Natural killer cell treated with Interleukin-12 subunit alpha and Interleukin-12 subunit beta and Interleukin-15 and Interleukin-18, amount 100 ng/mL, for 72 hours (primary cell): ENCODE measurements at places on chromosomes 2 and 18. TPM values are rescaled to one million over a fixed set of nuclear protein-coding genes. Genes with fewer than 3 reads are reported as not detected.

DNA sequence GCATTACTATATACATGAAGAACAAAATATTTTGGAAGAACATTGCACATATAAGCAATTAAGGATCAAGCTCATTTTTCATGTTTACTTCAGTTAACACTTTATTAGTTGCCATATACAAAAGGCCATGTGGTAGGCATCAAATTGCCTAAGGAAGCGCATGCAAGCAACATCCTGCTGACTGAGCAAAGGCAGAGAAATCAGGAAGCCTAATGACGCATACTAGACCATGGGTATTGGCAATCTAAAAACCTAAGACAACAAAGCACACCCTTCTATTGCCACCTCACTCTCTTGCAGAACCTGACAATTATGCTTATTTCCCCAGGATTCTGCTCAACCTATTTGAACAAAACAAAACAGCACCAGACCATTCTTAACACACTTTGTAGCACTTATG lies 171.9 kb downstream of the STK39 start:
- peaks cover 15% of the 10 kb centered on the region for H3K36me3 ChIP-seq
- no peak for DNase-seq
- H3K4me1 ChIP-seq = peaks cover 13% of the 10 kb centered on the region
- no peak overlapping the region for H3K27ac ChIP-seq

- no peaks in the 10 kb centered on the region for H3K4me1 ChIP-seq
- peaks cover 50% of the 10 kb centered on the region for H3K27me3 ChIP-seq
- no peak overlapping the region for H3K27ac ChIP-seq
- no peaks in the 10 kb centered on the region for H3K36me3 ChIP-seq
Measured at GRCh38 chr2:219350710-219351221, 18.2 kb upstream of the RESP18 start.

DNA sequence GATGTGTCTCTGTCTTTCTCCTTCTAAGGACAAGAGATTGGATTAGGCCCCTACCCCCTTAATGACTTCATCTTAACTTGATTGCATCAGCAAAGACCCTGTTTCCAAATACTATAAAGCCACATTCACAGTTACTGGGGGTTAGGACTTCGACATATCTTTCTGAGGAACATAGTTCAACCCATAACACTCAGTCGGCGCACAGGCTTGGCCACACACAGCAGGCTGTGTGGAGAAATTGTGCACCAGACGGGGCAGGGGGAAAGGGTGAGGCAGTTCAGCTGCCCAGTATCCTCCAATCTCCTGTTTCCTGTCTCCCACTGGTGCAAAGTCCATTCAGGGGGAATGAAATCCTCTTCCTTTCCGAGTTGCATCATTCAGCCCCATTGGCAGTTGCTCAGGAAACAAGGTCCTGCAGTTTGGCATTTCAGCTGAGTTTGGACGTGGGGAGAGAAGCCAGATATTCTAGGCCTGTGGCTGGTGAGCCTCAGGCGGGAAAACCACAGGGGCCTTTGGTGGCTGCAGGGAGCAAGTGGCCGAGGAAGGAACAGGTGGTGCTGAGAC lies 9.4 kb upstream of the RAPGEF4 start:
- DNase-seq = no peak
- no peaks in the 10 kb centered on the region for H3K4me1 ChIP-seq
- no peak overlapping the region for H3K4me3 ChIP-seq
- no peak overlapping the region for H3K27ac ChIP-seq

DNA sequence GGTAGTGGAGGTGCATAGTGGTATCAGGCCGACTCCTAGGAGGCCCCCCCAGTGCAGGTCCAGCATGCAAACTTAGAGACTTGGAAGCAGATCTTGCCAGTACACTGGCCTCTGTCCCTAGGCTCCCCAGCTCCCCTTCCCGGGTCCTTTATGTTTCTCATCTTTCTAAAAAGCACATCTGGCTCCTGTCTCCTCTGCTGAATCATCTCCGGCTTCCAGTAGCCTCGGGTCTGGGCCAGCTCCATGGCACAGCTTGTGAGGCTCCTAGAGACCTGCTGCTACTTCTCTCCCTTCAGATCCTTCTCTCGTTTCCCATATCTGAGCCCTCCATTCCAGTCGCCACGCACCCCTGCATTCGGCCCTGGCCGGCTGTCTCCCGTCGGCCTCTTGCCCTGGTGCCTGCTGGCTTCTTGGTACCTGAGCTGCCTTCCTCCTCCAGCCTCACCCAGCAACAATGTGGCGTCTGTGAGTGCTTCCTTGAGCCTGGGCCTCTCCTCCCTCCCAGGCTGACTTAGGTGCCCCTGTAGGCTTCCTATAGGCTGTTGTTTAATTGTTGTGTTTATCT lies 6.6 kb downstream of the TRAF3IP1 start:
- no peaks in the 10 kb centered on the region for H3K27me3 ChIP-seq
- no peak overlapping the region for H3K4me3 ChIP-seq

GRCh38 chr2:186653511-186653910 lies 40.3 kb upstream of the FAM171B start:
- H3K27me3 ChIP-seq = no peaks in the 10 kb centered on the region
- H3K4me1 ChIP-seq = no peaks in the 10 kb centered on the region
- no peak for DNase-seq
- no peak overlapping the region for H3K27ac ChIP-seq
- peaks cover 9% of the 10 kb centered on the region for H3K36me3 ChIP-seq

DNA sequence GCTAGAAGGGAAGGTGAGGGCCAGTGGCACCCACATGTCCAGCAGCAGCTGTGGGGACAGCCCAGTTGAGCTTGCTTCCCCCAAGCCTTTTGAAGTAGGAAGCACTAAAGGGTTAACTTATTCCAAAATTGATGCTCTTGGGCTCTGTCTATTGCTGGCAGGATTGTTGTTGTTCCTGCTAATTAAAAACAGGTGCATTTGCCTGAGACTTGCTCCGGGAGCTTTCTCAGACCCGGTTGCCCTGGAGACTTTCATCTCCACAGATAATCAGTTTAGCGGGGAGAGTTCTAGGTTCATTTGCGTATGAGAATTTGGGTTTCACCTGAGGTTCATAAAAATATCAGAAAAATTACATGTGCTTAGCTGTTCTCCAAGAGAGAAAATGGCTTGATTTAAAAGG lies 277.3 kb downstream of the LRATD1 start:
- no peak overlapping the region for H3K27ac ChIP-seq
- no peak for DNase-seq
- H3K36me3 ChIP-seq = no peaks in the 10 kb centered on the region
- no peaks in the 10 kb centered on the region for H3K27me3 ChIP-seq

DNA sequence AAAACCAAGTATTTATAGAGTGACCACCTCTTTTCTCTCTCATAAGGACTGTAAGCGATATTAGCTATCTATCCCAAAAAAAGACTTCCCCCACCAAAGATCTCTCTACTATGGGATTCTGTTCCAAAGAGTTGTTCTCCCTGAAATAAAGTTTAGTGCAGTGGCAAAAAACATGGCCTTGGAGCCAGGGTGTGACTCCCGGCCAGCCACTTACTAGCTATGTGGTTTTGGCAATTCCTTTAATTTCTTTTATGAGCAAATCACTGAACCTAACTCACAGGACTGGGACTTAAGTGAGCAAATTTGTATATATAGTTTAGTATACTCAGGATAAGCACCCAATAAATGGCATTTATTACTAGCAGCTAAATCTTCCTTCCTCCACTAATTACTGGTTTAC lies 42.6 kb downstream of the SESTD1 start:
- H3K4me3 ChIP-seq = no peak overlapping the region
- H3K27ac ChIP-seq = no peak overlapping the region
- no peaks in the 10 kb centered on the region for H3K27me3 ChIP-seq
- DNase-seq = no peak

- no peak for DNase-seq
- H3K27ac ChIP-seq = no peak overlapping the region
- no peaks in the 10 kb centered on the region for H3K36me3 ChIP-seq
- peaks cover 4% of the 10 kb centered on the region for H3K27me3 ChIP-seq
- no peak overlapping the region for H3K4me3 ChIP-seq
Measured at GRCh38 chr2:151381266-151381665, 23.9 kb downstream of the TNFAIP6 start.

DNA sequence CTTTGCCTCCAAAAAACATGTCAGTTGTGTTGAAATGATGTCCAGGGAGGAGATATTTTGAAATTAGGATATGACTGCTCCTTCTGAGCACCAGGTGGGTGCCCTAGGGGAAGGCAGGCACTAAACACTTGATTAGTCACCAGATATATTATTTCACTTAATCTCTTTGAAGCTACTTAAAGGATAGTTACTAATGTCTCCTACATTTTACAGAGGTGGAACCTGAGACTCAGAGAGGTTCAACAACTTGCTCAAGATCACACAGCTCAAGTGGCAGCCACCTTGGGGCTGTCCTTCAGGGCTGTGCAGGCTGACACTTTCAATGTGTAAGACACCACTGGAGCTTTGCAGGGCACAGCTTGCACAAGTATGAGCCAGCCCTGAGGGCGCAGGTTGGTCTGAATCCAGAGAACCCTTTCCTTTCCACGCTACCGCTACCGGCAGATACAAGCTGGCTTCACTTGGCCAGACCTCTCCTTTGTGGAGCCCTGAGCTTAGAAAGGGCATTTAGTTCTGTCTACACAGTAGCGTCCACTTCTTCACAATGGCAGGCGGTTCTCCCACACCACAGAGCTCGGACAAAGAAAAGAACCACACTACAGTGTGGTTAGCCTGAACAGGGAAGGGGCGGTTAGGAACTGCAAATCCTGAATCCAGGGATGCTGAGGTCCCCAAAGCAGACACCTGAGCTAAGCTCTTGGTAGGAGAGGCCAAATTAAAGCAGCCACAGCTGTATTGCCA lies 16.4 kb downstream of the ALPK2 start:
- no peak overlapping the region for H3K4me3 ChIP-seq
- no peak for DNase-seq
- H3K36me3 ChIP-seq = no peaks in the 10 kb centered on the region
- peaks cover 5% of the 10 kb centered on the region for H3K27me3 ChIP-seq

- H3K4me3 ChIP-seq = no peak overlapping the region
- peaks cover 23% of the 10 kb centered on the region for H3K27me3 ChIP-seq
- DNase-seq = no peak
- H3K36me3 ChIP-seq = no peaks in the 10 kb centered on the region
Measured at GRCh38 chr2:198287706-198288105, 483.3 kb downstream of the PLCL1 start.

HTR2B gene
- not detected for total RNA-seq

OTOS gene
- not detected for total RNA-seq

STPG4 gene
- total RNA-seq = 0.29 TPM

SH3BP4 gene
- not detected for total RNA-seq

SIGLEC15 gene
- total RNA-seq = not detected

RUFY4 gene
- total RNA-seq = 0.86 TPM
